Bronchial smooth muscle cell (primary cell): ENCODE measurements at places on chromosomes 4 and X. TPM values are rescaled to one million over a fixed set of nuclear protein-coding genes. Genes with fewer than 3 reads are reported as not detected.

Gene FREM3
- not detected in 2 replicates for total RNA-seq

Gene CTSO
- 20.3 and 31.8 TPM in 2 replicates for total RNA-seq

Gene IBSP
- not detected in 2 replicates for total RNA-seq

Gene RHOXF2B
- total RNA-seq: not detected in 2 replicates

Gene NKAP
- total RNA-seq: 2.0 and 3.8 TPM in 2 replicates

Gene JCHAIN
- 0.34 and 2.7 TPM in 2 replicates for total RNA-seq

Gene WDR19
- 30.6 and 41.6 TPM in 2 replicates for total RNA-seq

Gene HDAC8
- 25.1 and 28.9 TPM in 2 replicates for total RNA-seq
